Foreskin keratinocyte (primary cell): ENCODE measurements at places on chromosomes 1 and 21.
A peak's percentile ranks its signal among the peaks of the same experiment; 100 is the strongest.

DNA sequence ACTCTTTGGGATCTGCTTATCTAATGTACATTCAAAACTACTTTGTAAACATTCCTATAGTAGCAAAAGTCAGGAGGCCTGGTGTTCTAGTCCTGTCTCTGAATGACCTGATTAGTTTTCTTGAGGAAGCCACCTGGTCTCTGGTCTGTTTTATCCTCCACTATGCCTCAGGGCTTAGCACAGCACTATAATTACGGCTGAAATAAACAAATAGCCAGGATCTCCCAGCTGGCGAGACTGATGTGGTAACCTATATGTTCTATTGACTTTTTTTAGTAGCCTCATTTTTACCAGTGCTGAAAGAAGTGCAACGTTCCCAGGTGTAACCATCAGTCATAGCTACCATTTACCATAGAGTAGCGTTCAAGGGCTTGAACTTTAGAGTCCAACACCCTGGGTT lies 24.2 kb upstream of the RPL11 start:
- no peak for DNase-seq

DNA sequence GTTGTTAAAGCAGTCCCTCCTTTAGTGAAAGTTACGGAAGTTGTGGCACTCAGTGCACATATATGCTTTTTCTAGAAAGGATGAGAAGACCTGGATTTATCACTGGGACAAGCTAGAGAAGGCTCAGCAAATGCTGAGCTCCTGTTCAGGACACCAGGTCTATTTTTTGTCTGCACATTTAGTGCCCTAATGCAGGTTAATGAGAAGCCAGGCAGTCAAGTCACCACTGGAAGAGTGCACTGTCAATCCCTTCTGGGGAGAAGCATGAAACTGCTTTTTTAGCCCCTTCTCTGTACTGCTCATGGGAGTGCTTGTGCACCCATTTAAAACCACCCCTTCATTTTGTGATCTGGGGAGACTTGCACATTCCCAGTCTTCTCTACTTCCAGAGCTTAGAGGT lies 624.1 kb upstream of the USP24 start:
- DNase-seq = no peak

DNA sequence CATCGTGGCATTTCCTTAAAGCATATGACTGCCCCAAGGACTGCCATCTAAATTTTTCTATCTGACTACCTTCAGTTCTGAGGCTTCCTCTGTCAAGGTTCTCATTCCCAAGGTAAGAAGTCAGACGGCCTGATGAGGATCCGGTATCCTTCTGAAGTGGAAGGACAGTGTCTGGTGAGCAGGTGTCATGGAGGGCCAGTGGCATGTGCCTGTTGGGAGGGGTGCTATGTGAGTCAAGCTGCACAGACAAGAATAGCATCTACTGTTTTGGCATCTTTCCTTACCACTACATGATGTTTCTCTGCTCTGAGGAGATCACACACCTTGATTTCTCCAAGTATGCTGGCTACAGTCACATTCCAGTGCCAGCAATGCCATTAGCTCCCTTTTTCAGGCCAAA lies 99.6 kb upstream of the RGS1 start:
- DNase-seq = no peak

DNA sequence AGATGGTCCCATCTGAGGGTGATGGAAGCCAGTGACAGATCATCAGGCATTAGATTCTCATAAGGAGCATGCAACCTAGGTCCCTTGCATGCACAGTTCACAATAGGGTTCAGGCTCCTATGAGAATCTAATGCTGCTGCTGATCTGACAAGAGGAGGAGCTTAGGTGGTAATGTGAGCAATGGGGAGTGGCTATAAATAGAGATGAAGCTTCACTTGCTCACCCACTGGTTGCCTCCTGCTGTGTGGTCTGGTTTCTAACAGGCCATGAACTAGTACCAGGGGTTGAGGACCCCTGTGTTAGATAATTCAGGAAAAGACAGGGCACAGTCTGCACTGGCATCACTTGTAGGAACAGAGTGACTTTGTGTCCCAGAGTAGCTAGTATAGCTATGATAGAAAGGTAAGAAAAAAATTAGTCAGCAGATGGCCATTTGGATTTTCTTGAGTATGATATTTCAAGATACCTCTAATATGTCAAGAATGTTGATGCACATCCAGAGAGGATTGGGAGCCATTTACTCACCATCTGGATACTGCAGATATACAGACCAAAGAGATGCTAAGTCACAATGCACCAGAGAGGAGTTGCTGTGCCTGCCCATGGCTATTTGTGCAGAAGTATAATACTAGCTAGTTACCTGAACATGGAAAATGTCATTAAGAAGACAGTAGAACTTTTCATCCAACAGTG lies 53.6 kb downstream of the ADCY10 start:
- DNase-seq = no peak

GRCh38 chr1:245896258-245896657 lies 610.8 kb downstream of the SMYD3 start:
- DNase-seq = no peak

- no peak for DNase-seq
Measured at GRCh38 chr1:17927952-17928351, 172.8 kb downstream of the ACTL8 start.

- DNase-seq = no peak
Measured at GRCh38 chr1:60848583-60849188, 233.7 kb upstream of the NFIA start.

GRCh38 chr1:208369045-208369444 lies 124.9 kb upstream of the PLXNA2 start:
- no peak for DNase-seq

- no peak for DNase-seq
Measured at GRCh38 chr1:54399765-54400164, 6.4 kb downstream of the SSBP3 start.

DNA sequence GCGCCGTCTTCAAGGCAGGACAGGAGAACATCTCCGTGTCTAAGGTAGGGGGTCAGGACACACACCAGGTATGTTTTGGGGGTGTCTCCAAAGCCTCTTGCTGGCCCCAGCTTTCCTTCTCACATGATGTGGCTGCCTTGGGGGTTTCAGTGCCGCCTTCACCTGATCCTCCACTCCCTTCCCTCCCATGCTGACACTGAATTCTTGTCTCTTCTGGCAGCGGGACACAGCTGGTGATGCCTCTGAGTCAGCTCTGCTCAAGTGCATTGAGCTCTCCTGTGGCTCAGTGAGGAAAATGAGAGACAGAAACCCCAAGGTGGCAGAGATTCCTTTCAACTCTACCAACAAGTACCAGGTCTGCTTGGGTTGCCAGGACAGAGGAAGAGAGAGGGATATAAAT lies 13.5 kb downstream of the ATP1A2 start:
- DNase-seq = no peak

GRCh38 chr1:192463661-192464060 lies 111.9 kb upstream of the RGS1 start:
- no peak for DNase-seq

- peak; percentile 99 for DNase-seq
Measured at GRCh38 chr1:58618303-58618702, 41.3 kb upstream of the TACSTD2 start.

GRCh38 chr1:245356891-245357585 lies 202.3 kb downstream of the KIF26B start:
- DNase-seq = no peak

GRCh38 chr21:39484711-39485276 lies 33.0 kb downstream of the SH3BGR start:
- no peak for DNase-seq

GRCh38 chr1:18217398-18218043 lies 109.9 kb downstream of the IGSF21 start:
- DNase-seq = no peak

GRCh38 chr1:181185461-181185860 lies 97.0 kb downstream of the IER5 start:
- DNase-seq = no peak

DNA sequence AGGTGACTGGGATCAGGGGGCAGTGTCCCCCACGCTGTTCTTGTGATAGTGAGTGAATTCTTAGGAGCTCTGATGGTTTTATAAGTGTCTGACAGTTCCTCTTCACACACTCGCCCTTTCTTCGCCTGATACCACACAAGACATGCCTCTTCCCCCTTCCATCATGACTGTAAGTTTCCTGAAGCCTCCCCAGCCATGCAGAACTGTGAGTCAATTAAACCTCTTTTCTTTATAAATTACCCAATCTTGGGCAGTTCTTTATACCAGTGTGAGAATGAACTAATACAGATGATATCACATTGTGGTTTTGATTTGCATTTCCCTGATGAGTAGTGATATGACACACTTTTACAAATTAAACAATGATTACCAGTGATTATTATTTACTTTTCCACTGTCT lies 229.9 kb downstream of the AKT3 start:
- peak; percentile 41 for DNase-seq

DNA sequence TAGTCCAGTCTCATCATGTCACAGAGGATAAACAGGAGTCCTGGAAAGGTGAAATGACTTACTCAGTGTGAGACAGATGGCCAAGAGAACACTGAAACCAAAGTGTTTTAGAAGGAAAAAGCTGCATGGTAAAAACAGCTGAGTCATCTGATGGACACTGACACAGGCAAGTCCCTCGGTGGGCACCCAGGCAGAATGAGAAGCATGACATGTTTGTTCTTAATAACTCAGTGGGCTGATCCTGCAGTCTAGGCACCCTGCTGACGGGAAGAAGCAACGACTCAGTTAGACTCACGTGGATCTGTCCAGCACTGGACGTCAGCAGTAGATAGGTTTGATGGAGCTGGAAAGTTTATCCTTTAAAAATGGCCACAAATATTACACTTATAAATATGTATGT lies 116.9 kb downstream of the RGS7 start:
- DNase-seq = no peak

DNA sequence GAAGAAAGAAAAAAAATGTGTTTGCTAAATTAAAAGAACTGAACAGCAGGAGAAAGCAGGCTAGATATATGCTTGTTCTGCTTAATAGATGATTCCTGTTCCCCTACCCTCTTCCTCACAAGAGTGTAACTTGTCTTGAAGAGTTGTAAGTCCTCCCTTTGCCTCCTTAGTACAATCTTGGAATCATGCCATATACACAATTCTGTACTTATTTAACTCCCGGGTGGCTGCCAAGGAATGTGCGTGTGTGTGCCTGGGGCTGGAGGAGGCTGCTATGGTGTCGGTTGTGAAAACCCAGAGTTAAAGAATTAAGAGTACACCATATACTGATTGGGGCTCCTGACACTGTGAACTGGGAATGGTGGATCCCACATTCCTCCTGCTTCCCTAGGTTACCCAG lies 194.2 kb downstream of the SIPA1L2 start:
- DNase-seq = no peak

DNA sequence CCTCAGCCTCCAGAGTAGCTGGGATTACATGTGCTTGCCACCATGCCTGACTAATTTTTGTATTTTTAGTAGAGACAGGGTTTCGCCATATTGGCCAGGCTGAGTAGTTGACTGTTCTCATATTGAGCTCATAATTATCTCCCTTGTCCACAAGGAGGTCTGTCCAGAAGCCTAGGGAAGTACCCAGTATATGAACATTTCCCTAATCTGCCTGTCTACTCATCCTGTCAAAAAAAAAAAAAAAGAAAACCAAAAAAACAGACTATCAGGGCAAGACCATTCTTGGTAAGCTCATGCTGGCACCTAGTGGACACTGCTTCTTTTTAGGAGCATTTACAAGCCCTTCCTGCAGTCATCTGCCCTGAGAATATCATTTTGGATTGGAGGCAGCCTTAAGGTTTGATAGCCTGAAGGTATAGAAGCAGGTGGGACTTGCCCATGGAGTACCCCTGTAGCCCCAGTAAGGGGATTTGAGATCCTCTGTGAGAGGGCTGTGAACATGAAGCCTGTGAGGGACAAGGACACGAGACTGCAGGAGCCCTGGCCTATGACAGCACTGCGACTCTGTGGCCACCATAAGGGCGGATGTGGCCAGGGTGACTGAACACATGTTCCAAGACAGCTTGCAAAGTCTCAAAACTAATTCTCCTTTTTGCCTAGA lies 10.8 kb upstream of the DUSP12 start:
- DNase-seq = peak; percentile 57

GRCh38 chr1:153356392-153357075 lies 1.1 kb upstream of the S100A9 start:
- no peak for DNase-seq

DNA sequence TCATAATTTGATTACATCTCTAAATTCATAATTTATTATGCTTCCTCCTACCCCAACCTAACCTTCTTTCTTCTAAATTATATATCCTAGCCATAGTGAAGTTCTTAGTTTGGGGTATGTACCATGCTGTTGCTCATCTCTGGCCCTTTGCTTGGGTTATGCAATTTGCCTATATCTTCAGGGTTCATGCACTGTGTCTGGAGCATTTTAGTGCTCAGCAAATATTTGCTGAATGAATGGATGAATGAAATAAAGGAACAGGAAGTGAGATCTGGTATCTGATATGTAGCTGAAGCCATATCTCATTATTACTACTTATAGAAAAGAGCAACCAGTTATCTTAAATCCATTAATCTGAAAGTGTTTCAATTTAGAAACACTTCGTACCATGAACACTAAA lies 137.6 kb downstream of the GPATCH2 start:
- DNase-seq = peak; percentile 66

GRCh38 chr1:89850844-89851415 lies 30.1 kb downstream of the LRRC8D start:
- no peak for DNase-seq

- DNase-seq = peak; percentile 65
Measured at GRCh38 chr1:210883821-210884220, 250.1 kb downstream of the KCNH1 start.
